Activated CD4-positive, alpha-beta T cell treated with anti-CD3 and anti-CD28 coated beads, Interleukin-2, amount 50 U/mL, for 16 hours (primary cell): ENCODE measurements at places on chromosomes 2 and 18.

- no peak for DNase-seq
Measured at GRCh38 chr18:25787276-25787675, 303.1 kb downstream of the SS18 start.

DNA sequence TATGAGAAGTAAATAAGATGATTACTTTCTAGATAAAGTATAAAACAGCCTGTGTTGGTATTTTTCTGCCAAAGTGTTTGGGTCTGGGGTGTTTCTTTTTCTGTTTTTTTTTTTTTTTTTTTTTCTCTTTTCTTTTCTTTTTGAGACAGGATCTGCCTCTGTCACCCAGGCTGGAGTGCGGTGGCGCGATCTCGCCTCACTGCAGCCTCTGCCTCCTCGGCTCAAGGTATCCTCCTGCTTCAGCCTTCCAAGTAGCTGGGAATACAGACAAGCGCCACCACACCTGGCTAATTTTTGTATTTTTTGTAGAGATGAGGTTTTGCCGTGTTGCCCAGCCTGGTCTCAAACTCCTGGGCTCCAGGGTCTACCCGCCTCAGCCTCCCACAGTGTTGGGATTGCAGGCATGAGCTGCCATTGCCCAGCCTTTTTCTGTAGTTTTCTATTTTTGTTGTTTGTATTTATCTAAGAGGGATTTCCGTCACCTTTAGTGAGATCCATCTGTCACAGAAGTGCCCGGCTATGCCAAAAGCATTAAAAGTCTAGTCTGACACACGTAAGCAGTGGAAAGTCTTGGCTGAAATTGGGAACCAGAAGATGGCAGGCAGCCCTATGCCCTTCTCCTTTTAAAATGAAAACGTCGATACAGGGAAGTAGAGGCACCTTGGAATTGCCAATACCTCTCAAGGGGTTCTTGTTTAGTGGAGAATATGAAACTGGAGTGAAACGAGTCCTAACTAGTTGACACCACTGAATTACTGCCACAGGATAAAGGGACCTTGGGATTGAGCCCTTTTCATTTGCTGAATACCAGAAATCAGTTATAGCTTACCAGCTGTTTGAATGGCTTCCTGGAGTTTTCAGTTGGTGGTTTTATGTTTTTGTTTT, 14.0 kb downstream of the UGP2 start:
- no peak for DNase-seq

GRCh38 chr18:9648431-9649163, 34.2 kb upstream of the PPP4R1 start:
- no peak for DNase-seq

GRCh38 chr2:63124218-63124617, 73.6 kb downstream of the OTX1 start:
- DNase-seq: no peak
